ENCODE measurements at places on chromosomes 6 and 20.

GRCh38 chr6:89589297-89590025, 49.1 kb downstream of the LYRM2 start:
- DNase-seq: no peak

DNA sequence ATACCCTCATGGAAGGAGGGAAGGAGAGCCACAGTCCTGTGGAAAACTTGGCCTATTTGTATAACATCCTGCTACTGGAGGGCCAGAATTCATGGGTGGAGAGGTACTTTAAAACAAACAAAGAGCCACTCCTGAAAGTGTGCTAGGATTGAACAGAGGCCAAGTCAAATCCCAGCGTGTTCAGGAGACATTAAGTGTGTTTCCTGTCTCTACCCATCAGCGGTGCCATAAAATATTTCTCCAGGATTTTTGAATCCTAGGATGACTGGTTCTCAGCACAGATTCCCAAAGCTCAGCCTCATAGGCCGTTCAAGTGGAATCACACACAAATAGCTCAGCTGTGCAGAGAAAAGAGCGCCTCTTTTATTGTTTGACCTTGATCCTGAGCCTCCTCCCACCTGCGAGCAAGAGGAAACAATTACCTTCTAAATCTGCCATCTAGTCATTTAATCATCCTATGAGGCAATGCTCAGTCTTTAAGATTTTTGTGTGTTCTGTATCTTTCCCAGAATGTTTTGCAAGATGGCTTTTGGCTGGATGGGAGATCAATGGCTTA, 31.8 kb upstream of the RALGAPA2 start:
- no peak for DNase-seq

DNA sequence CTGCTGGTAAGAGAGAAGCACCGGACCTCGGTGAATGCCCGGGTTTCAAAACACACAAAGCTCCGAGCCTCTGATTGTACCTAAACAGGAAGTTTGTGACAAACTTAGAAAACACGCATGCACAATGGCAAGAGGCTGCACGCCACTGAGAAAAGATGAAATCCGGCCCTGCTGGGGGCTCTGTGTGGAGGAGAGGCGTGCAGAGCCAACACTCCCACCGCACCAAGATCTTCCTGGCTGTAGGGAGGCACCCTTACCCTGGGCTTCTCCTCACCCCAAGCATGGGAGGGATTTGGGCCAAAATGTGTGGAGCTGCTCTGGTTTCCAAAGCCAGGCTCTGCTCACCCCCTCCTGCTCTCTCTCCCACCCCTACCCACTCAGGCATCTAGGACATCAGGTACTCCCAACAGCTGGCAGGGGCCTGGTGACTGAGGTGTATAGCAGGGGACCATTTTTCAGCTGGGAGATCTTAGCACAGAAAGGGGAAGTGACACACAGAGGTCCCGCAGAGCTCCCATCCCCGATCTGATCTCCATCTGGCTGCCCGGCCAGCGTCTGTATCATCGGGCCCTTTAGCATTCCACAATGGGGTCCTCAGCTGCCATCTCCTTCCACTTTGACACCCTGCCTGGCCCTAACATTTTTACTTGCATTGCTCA, 84.2 kb downstream of the TRERF1 start:
- no peak for DNase-seq

GRCh38 chr6:14513496-14514393, 396.2 kb downstream of the CD83 start:
- no peak for DNase-seq

- no peak for DNase-seq
Observed at GRCh38 chr20:61567204-61567603, 315.1 kb downstream of the CDH4 start.

GRCh38 chr6:47170617-47170947, 128.4 kb upstream of the ADGRF1 start:
- no peak for DNase-seq

GRCh38 chr6:164929408-164929977, 379.9 kb downstream of the C6orf118 start:
- DNase-seq: no peak

DNA sequence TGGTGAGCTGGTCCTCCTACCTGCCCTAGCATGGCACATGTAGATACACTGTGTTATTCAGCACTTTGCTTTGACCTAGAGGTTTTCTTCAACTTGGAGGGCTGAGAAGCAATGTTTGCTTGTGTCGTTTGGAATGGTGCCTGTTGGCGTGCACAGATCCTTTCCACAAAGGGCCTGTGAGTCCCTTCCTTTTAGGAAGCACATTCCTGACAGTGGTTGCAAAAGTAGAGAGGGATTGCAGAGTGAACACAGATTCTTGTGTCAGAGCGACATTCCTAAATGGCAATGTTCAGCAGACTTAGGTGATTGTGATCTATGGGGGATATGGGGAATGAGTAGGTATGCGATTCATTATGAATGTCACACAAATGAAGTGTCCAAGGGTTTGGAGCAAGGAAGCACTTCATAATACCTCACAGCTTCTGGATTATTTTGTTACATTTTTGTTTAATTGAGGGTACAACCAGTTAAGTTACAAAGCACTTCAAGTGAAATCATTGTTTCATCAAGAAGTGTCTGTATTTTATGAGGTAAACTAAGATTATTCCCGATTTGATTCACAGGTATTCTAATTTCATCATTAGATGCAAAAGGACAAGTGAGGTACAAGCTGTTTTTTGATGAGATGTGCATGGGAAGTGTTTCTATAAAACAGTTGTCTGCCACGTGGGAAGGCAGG, 713 bp upstream of the RNF144B start:
- DNase-seq: no peak

DNA sequence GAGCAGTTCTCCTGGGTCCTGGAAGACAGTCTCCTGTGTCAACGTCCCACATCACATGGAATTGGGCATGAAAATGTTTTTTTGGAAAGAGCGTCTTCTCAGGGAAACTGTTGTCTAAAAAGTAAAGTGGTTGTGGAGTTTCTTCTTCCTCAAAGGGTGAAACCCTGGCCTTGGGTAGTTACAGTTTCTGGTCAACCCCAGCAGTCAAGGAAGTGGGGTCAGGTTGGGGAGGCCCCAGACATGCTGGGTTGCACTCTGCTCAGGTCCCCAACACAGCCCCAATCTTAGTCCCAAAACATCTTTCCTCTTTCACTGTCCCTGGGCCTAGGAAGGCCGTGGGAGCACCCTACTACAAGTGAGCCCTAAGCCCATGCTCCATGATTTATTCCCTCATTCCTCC, 996 bp upstream of the NFKBIE start:
- DNase-seq: no peak

DNA sequence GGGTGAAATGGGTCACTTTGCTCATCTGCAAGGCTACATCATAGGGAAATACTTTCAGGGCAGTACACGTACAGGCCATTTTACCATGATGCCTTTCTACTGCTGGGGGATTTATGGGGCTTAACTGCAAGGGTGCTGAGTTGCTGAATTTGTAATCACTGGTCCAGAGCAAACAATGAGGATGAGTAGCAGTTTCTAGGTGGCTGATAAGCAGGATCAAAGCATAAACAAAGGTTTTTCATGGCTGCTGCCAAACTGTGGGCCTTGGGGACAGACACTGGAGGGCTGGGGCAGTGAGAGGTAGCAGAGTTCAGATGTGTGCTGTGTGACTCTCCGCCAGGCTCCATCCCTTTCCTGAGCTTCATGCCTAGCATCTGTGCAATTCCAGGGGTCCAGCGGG, 68.3 kb downstream of the CNBD2 start:
- DNase-seq: no peak

GRCh38 chr20:24780674-24781417, 168.2 kb upstream of the CST7 start:
- DNase-seq: no peak

DNA sequence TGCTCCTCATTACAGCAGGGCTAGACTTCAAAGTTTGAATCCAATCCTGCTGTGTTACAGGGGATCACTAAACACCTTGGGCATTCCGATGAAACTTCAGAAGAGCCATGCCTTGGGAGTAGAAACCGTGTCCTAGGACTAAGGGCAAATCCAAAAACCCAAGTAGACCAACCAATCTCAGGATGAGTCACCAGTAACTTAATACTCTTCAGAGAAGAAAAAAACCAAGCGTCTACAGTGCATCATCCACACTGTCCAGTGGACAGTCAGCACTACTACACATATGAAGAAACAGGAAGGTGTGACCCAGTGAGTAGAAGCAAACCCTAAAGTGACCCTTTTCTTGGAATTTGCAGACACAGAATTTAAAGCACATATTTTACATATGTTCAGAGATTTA, 39.5 kb upstream of the VAPB start:
- no peak for DNase-seq

DNA sequence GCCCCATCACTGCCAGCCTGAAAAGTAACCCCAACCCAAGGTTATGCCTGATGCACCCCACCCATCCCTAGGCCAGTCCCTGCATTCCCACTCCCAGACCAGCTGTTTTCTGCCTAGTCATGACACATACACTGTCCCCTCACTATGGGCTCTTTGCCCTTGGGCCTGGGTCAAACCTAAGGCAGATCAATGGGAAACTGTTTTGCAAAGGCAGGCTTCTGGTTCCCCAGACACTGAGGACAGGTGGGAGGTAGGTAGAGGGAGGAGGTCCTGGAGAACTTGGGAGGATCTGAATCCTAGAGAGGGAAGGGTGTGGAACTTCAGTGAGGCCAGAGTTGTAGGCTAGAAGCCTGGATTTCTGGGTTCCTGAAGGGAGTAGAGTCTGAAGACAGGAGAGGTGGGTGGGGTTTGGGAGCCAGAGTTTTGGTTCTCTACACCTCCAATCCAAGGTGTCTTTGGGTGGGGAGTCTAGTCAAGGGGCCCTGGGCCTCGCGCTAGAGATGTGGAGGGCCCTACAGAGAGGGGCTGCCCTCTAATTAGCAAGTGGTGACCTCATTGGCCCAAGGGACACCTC, 2.0 kb downstream of the CLIC1 start:
- no peak for DNase-seq

- DNase-seq: no peak
Observed at GRCh38 chr6:130423044-130423443, 57.2 kb downstream of the TMEM200A start.

- DNase-seq: no peak
Observed at GRCh38 chr6:20722455-20722854, 188.2 kb downstream of the CDKAL1 start.

- DNase-seq: no peak
Observed at GRCh38 chr20:54494303-54495006, 19.1 kb downstream of the DOK5 start.

Data from urinary bladder (tissue), 4 donors.